ENCODE measurements at places on chromosomes 1 and 21.

GRCh38 chr1:85244271-85245061, 15.0 kb downstream of the C1orf52 start:
- no peak for DNase-seq

- peak; percentile 69 for DNase-seq
These were observed at the start of gene KCNN3 for GRCh38 chr1:154870115-154870571. Gene KCNN3, minus strand, starts transcription at chr1:154870281. Its CDS starts 317 bp downstream, at chr1:154869964.

GRCh38 chr1:176177764-176178163, 29.3 kb downstream of the COP1 start:
- DNase-seq, result no peak

DNA sequence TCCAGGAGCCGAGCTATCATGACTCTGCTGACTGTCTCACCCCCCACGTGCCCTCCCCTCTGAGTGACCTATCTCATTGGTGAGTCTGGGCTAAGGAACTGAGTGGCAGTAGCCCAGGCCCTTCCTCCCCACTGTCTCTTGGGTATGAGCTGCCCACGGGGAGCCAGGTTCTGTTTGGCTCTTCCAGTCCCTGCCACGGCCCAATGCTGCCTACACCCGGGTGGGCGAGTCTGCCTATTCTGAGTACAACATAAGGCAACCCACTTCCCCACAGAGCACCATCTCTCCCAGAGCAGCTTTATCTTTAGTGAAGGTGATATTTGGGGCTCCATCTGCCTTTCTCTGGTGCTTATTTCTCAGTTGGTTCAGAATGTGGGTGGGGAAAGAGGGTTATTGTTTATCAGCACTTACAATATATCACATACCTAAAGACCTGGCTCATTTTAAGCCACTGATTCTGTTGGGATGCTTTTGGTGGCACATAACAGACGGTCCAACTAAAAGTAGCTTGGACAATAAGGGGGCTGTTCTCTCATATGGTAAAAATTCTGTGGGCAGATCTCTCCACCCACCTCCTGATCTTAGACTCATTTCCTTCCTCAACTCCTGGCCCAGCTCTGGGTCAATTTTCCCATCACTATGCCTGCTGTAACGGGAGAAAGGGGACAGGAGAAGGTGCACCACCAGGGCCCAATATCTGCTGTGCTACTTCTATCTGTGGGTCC, 27.7 kb upstream of the VWA5B1 start:
- no peak for DNase-seq

- no peak for DNase-seq
These were observed 1.1 kb upstream of the OBSCN start for GRCh38 chr1:228206582-228207351.

DNA sequence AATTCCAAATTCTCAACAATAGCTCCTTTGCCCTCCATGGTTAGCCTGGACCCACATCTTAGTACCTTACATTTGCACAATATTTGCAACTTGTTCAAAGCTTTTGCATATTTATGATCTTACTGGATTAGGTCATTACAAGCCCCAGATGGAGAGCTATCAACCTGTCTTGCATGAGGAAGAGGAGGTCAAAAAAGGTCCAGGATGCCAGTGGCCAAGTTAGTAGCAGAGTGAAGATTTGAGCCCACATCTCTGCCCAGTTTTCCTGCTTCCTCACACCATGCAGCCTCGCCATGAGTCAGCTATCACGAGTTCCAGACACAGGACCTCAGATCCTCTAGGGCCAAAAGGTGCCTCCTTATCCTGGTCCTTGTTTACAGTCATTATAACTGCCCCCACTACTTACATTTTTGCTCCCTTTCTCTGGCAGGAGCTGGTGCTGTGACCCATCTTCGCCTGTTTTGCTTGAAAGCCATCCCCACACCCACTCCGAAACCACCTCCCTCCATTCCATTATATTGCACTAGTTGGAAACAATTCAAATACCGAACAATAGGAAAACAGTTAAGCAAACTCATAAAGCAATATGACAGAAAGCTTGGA, 5.0 kb upstream of the AHCYL1 start:
- DNase-seq, result no peak

- DNase-seq, result no peak
These were observed 39.9 kb downstream of the MSH4 start for GRCh38 chr1:75836528-75837100.

DNA sequence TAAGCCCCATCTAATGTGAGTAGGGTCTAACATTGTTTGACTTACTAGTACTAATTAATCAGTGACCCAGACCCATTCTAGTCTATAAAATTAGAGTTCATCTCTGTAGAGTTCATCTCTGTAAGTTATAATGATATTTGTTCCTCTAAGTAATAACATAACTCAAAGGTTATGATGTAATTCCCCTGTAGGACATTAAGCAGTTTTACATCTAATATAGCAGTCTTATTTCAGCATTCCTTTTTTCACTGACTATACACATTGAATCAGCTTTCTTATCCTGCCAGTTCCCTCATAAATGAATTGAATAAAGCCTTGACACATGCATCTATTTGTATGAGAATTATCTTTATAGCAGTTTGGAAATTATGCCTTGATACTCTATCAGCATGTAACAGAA, 90.9 kb downstream of the SH3GLB1 start:
- no peak for DNase-seq

GRCh38 chr1:31224068-31224467, 15.6 kb downstream of the NKAIN1 start:
- DNase-seq, result no peak

- no peak for DNase-seq
These were observed 137.7 kb upstream of the SMYD2 start for GRCh38 chr1:214143006-214143992.

- DNase-seq, result no peak
These were observed 9.7 kb upstream of the PRELP start for GRCh38 chr1:203465948-203466347.

- no peak for DNase-seq
These were observed 30.3 kb upstream of the RGS16 start for GRCh38 chr1:182634306-182635072.

DNA sequence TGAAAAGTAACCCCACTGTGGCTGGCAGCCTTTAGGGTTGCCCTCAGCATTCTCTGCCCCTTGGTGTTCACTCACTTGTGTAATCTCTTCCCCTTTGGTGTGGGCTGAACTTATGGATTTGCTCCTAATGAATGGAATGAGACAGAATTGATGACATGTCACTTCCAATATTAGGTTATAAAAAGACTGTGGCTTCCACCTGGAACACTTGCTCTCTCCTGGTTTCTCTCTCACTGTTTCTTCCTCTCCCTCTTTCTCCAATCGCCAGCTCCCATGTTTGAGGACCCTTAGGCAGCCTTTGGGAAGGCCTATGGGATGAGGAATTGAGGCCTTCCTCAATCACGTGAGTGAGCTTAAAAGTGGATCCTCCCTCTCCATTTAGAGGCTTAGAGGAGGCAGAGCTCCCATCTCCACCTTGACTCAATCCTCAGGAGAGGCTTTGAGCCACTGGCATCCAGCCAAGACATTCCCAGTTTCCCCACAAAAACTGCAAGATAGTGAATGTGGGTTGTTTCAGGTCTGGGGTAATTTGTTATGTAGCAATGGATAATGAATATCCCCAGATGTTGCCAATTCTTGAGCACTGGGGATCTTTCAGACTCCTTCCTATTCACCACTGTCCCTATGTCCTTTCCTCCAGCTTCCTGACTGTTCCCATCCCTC, 95.5 kb upstream of the CD34 start:
- no peak for DNase-seq

DNA sequence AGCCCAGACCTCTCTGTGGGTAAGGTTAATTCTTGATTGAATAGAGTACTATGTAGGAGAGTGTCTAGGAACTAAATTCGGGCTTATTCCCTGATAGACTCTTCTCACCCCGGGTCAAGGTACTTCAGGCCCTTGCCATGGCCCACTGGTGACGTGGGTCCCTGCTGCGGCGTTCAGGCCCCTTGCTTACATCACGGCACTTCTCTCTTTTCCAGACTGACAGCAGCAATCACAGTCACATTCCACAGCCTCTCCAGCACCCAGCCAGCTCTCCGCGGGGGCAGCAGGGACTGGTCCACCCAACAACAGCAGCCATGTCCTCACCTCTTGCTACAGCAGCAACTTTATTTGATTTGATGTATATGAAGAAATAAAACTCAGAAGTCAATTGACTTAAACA, 401.2 kb upstream of the VAMP3 start:
- no peak for DNase-seq

DNA sequence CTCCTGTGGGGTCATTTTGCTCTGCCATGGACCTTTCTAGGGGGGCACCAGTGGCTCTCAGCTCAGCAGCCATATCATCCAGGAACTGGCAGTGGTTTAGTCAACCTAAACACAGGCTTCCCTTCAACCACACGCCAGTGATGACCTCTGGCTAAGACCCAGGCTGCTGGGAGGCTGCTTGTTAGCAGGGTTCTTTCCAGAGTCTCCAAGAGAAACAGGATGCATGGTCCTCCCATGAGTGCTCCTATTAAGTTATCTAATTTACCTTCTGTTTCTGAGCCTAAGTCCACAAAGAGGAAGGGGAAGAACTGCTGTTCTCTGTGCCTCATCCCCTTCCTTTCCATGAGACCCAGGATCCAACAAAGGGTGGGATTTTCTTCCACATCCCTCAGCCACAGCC, 137.3 kb upstream of the PLXNA2 start:
- DNase-seq, result no peak

DNA sequence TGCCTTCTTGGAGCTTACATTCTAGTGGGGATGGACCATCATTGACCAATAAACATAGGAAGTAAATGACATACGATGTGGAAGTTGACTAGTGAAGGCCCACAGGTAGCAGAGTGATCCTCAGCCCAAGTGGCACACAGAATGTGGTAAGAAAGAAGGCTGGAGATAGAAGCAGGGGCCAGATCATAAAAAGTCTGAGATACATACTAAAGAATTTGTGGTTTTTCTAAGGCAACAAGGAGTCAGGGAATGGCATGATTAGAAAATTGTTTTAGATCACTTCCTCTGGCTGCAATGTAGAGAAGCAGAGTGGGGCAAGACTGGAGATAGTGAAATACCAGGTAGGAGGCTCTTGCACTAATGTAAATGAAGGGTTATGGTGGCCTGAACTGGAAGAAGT, 154.0 kb downstream of the VPS13D start:
- no peak for DNase-seq

Measured in astrocyte of the cerebellum (primary cell).